ENCODE measurements at places on chromosomes 3 and 15. TPM values are rescaled to one million over a fixed set of nuclear protein-coding genes. Genes with fewer than 3 reads are reported as not detected.

CPN2 gene
- not detected for total RNA-seq

SEMA6D gene
- total RNA-seq: 4.5 TPM

DGKG gene
- 6.3 TPM for total RNA-seq

SPINK8 gene
- not detected for total RNA-seq

AMIGO3 gene
- total RNA-seq: not detected

ATP10A gene
- 0.66 TPM for total RNA-seq

PPARG gene
- 35.6 TPM for total RNA-seq

EPHA3 gene
- total RNA-seq: 1.9 TPM

GNAT1 gene
- not detected for total RNA-seq

FETUB gene
- not detected for total RNA-seq

CELF6 gene
- total RNA-seq: 0.37 TPM

NPAP1 gene
- total RNA-seq: not detected

SCAANT1 gene
- not detected for total RNA-seq

SPATA12 gene
- total RNA-seq: 0.11 TPM

P3H2 gene
- total RNA-seq: 14.1 TPM

CCDC71 gene
- total RNA-seq: 18.1 TPM

CCR4 gene
- not detected for total RNA-seq

UROC1 gene
- total RNA-seq: not detected

DUOXA2 gene
- not detected for total RNA-seq

GOLIM4 gene
- total RNA-seq: 83.9 TPM

SUSD5 gene
- total RNA-seq: 4.1 TPM

GOLGA8J gene
- total RNA-seq: 0.11 TPM

NAA50 gene
- 299 TPM for total RNA-seq

GAP43 gene
- 0.50 TPM for total RNA-seq
